ENCODE measurements at places on chromosomes 11 and 22.

- DNase-seq, result no peak
These were observed 31.6 kb upstream of the GAL start for GRCh38 chr11:68652683-68653156.

- no peak for DNase-seq
These were observed 29.8 kb downstream of the RNF141 start for GRCh38 chr11:10511181-10511621.

DNA sequence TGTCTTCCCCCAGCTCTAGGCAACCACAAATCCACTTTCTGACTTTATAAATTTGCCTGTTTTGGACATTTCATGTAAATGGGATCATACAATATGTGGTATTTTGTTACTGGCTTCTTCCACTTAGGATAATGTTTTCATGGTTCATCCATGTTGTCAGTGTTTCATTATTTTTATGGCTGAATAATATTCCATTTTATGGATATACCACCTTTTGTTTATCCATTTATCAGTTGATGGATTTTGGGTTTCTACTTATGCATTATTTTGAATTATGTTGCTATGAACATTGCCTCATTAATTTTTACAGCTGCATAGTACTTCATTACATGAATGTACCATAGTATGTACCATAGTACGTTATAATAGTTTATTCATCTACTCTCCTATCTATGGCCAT is 5.1 kb downstream of the CABIN1 start:
- DNase-seq, result no peak

DNA sequence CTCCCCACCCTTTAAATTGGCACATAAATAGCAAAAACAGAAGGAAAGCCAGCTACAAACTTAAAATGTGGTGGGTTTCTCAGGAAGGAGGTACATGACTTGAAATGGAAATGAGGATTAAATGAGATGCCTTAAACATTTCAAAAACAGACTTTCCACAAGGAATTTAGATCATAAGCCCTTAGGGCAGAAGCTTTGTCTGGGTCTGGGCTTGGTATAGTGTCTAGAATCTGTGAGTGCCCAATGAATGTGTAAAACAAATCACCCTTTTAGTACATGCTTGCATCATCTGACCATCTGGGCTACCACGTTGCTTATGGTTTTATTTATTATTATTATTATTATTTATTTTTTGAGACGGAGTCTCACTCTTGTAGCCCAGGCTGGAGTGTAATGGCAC is 37.1 kb upstream of the CREB3L1 start:
- no peak for DNase-seq

GRCh38 chr11:125802387-125802786 is 14.5 kb downstream of the PATE3 start:
- DNase-seq, result no peak

DNA sequence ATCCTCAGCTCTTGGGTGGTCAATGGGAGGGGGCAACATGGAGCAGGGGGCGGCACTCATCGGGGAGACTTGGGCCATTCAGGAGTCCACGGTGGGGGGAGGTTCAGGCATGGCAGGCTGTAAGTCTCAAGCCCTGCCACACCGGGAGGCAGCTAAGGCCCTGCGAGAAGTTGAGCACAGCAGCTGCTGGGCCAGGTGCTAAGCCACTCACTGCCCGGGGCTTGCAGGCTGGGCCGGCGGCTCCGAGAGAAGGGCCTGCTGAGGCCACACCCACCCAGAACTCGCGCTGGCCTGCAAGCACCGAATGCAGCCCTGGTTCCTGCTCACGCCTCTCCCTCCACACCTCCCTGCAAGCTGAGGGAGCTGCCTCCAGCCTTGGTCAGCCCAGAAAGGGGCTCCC is 131.4 kb downstream of the OR4C45 start:
- DNase-seq, result no peak

DNA sequence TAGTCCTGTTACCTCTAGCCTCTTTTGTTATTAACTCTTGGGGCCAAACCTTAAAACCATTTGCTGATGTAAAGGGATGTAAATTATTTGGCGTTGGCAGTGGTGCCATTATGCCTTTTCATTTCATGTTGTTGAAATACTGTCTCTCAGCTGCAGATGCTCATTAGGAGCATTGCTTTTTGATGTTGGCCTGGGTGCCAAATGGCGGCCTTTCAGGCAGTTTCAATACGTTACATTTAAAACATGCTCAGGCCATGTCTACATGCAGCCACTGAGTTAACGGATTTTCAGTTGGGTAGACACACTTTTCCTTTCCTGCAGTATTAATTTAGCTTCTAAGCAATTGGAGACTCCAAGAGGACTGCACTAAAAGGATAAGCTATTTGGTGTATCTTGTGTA is 5.3 kb downstream of the NCAM1 start:
- DNase-seq, result no peak

DNA sequence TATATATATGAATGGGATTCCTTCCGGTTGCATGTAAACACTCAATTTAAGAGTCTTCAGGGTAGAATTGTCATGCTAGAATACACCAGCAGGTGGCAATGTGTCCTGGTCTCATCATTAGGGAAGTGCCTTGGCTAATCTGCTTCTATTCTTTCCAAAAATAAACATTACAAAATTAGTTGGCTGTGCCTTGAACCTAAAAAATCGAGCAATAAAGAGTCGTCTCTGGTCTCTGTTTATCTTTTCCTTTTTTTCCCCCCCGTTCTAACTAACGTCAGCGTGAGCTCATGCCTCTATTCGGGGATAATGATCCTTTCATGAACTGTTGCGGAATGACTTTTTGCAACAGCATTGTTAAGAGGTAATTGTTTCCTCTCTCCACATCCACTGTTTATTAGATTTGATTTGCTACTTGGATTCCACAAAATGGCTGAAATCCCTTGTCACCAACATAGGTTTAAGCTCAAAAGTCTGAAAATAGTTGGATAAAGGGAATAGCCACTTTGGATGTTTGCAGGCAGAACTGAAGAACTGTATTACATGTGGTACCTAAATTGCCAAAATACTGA is 1.2 kb upstream of the ARHGEF12 start:
- DNase-seq, result no peak

Data from stimulated activated CD4-positive, alpha-beta T cell treated with anti-CD3 and anti-CD28 coated beads, TNF-alpha, amount 100 ng/mL, for 1 hour (primary cell).